ENCODE measurements at places on chromosomes 3 and 15.

GRCh38 chr3:37794646-37795045 is 67.0 kb upstream of the CTDSPL start:
- DNase-seq = no peak

DNA sequence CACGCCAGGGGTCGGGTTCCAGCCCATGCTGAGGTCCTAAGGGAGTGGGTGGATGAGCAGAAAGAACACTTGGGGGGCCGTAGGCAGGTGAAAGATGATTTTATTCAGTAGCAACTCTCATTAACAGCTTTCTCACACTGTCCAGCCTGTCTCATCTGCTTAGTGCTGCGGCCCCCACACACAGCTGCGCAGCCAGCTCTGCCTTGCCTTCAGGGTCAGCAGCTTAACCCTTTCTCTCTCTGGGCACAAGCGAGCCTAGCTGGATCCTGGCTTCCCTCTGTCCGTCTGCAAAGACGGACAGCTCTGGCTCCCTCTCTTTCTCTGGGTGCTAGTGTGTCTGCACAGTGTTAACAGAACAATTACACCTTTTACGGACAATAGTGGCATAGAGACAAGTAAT is 21.3 kb downstream of the NPAP1 start:
- no peak for DNase-seq

DNA sequence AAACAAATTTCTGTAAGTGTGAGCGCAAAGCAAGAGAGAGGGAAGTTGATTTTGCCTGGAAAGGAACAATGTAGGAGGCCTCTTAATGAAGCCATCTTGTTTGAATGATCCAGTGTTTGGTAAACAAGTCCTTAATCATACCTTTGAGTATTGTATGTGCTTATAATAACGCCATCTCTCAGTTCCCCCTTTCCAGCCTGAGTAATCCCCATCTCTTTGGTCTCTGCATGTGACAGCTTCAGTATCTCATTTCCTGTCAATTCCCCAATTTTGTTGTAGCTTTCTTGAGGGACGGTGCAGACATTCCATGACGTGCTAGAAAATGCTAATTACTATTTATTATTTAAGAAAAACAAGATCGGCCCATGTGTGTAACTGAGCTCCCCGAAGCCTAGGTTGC is 349.3 kb upstream of the NR2F2 start:
- no peak for DNase-seq

DNA sequence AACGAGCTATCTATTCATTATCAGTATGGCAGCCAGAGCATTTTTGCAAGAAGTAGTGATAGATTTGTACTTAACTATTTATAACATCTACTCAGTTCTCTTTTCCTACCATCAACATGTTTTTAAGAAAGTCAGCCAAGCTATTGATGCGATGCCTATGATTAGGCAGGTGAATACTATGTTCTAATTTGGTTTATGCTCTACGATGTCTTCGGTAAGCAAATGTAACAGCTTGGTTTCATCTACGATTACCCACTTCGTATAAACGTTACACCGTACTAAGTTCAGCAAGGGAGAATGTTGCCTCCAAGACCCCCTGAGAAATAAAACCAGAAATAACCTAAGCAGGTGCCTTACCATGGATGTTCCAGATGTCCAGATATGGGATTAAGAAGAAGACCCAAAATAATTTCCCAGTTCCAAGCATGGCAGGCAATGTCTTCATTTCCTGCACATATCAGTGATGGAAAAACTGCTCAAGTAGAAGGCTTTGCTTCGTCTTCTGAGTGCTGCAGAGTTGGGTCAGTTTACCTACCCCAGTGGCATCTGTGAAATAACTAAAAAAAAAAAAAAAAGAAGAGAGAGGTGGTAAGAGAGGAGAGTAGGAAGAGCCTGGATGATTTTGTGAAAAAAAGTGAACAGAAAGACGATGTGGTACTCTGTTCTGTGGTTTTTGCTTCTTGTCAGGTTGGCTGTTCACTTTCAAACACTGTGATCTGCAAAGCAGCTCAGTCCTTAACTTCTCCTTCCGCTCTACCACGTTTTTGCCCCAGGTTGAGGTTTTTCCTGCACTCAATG is at the start of gene BTLA:
TSS of gene BTLA (minus strand) at position 559 of the 798 bp plus-strand sequence. CDS start at position 445, 114 bp downstream.
- DNase-seq = no peak

DNA sequence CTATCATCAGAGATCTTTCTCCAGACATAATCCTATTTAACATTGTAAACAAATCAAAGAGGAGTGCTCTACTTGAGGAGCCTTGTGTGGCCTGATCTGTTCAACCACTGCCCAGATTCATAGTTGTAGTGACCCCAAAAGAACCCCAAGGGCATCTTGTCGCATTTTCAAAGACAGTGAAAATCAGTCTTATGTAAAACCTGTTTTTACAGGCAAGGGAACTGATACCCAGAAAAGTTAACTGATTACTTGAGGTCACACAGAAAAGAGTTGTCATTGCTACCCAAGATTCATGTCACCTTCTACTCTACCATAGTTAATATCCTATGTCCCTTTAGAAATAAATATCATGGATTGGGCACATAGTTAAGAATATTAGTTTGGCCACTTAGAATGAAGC is 40.5 kb upstream of the ARPP21 start:
- no peak for DNase-seq

GRCh38 chr3:26984416-26985390 is 362.1 kb downstream of the LRRC3B start:
- no peak for DNase-seq

GRCh38 chr3:128408012-128408692 is 58.5 kb downstream of the DNAJB8 start:
- no peak for DNase-seq

- DNase-seq = no peak
Measured at GRCh38 chr3:168077091-168077490, 18.6 kb downstream of the GOLIM4 start.

- DNase-seq = no peak
Measured at GRCh38 chr3:197458179-197458707, 97.5 kb downstream of the BDH1 start.

DNA sequence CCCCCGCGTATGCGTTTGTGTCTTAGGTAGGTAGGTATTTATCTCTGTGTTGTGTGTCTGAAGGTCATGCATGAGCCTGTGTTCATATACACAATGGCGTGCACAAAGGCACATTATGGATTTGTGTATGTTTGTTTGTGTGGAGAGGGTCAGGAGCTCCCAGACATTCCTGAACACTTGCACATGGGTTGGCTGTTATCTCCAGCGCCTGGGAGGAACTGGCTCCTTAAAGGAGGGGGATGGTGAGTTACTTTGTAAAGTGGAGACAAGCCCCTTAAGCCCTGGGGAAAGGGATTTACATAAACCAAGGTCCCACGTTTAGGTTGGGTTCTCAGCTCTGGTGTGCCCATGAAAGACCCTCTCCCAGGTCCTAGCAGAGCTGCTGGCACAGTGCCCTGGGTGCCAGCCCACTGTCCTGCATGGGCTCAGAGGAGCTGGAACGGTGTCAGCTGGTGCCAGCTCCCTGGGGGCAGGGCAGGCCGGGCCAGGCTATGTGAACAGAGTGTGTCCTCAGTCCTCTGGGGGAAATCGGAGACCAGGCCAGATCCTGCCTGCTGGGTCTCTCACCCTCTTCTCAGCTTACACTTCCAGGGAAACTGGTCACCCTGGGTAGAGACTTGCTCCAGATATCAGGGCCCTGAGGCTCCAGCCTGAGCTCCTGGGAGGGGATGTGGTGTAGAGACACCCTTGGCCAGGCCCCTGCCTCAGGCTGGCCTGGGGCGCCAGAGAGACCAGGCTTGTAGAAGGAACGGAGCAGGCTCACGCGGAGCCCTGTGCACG is 25.1 kb downstream of the SNX33 start:
- no peak for DNase-seq

DNA sequence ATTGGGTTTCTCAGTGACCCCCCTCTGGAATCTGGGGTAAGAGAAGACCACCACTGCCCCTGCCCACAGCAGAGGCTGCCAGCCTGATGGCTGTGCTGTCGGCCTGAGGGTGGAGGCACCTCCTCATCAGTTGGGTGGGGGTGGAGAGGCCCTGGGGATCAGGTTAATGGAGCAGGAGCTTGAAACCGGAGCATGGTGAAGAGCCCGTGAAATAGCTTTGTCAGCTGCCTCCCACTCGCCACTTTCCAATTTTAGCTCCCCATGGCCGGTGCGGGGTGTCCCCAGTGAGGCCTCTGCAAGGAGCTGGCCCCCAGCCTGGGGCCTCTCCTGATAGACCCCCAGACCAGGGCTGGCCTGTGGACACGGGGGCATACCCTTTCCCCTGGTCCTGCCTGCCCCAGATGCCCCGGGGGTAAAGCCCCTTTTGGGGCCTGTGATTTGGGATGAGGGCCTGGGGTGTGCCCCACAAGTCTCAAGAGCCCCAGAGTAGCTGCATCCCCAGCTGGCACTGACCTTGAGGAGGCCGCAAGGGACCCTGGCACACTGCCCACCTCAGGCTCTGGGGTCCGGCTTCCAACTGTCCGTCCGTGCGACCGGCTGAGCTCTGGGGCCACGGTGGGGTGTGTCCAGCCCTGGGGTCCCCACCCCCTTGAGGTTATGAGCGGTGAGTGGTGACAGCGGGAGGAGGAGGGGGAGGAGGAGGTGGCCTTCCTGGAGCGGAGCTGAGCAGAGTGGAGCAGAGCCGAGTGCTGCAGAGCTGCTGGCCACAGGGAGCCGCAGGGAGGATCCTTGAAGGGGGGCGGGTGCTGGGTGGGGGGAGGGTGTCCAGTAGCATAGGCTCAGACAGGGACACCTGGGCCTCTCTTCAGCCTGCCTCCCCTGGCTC is at the start of gene HHATL:
TSS of gene HHATL (minus strand) at position 733 of the 886 bp plus-strand sequence. CDS start 1,972 bp downstream, outside the sequence.
- peak; percentile 55 for DNase-seq

DNA sequence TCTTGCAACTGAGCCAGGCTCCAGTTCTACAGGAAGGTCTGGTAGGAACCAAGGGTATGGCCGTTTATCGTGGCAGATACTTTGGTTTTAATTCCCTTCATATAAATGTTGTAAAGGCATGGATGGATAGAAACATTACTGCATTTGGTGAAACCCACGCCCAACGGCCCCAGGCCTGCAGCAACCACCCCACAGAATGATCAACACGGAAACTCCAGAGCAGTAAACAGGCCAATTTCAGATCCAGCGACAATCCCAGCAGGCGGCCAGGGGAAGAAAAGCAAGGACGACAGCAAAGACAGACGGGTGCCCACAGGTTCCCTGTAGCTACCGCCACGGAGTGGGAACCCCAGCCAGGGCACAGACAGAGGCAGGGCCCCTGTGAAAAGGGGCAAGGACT is 32.6 kb upstream of the PCSK6 start:
- no peak for DNase-seq

DNA sequence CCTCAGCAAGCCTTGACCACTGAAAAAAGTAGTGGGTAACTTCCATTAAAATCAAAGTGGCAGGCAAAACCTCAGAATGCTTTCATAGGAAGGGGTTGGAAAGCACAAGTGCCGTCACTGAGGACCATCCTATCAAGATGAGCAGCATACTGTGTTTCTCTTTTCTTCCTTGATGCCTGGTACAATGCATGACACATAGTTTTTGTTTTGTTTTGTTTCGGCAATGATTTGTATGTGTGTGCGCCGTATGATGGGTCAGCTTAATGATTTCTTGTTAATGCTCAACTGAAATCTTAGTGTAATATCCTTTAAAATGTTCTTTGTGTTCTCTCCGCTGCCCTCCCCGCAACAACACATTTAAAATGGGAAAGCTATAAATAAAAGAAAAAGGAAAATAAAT is 476.4 kb upstream of the KCNMB2 start:
- DNase-seq = no peak

DNA sequence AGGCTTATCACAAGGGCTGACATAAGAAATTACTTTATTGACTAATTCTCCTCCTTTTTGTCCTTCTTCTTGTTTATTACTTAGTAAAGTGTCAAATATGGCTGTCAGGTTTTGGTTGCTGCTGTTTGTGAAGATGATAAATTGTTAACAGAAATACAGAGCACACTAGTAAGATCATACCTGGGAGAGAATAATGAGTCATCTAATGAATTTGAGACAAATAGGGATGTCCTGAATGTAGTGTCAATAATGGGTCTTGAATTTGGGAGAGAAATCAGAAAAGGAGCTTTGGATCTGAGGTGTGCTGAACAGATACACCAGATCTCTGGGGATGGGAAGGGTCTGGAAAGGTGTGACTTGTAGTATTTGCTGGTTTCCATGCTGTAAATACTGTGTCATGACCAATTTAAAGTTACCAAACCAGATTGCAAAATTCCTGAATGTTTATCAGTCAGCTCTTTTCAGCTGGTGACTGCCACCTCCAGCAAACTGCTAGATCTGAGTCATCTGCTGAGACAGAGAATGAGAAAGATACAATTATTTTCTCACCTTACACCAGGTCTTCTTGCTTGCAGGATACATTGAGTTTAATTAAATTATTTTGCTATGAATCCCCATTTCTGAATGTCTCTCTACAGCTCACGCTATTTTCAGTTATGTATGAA is 76.7 kb upstream of the SATB1 start:
- no peak for DNase-seq

DNA sequence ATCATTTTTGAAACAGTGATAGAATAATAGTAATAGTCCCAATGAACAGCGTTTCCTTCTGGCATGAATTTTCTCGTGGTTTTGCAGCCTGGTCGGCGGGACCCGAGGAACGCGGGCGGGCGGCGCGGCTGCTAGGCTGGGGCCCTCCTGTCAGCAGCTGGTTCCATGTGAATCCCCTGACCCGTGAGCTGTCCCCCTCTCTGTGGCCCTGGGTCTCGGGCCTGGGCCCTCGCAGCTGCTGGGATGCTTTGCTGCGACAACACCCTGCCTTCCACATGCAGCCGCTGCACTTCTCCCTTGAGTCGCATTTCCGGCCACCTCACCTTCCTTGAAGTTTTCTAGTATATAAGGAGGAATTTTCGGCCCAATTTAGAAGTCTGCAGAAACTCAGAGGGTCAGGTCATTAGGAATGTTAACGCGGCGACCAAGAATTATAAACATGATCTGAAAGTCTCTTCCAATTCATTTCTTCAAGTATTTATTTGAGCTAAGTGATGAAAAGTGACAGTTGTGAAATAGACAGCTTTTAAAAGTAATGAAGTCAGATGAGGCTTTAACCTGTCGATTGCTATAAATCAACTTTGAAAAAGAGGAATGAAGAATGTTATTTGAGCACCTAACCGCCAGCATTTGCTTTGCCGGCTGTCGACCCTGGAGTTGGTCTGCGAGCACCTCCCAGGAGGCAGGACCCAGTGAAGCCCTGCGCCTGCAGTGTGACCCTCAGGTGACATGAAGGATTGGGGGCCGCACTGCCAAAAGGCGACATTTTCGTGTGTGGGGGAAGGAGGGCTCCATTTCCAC is 27.7 kb downstream of the NR2F2 start:
- no peak for DNase-seq

- no peak for DNase-seq
Measured at GRCh38 chr15:65266469-65266868, 20.2 kb downstream of the PARP16 start.

- DNase-seq = no peak
Measured at GRCh38 chr15:80533790-80534333, 129.7 kb downstream of the ARNT2 start.

GRCh38 chr3:192920411-192920810 is 2.8 kb upstream of the MB21D2 start:
- DNase-seq = peak; percentile 8
